ENCODE measurements at places on chromosomes 12 and 14. TPM values are rescaled to one million over a fixed set of nuclear protein-coding genes. Genes with fewer than 3 reads are reported as not detected.

ITGA7 gene
- 15.5 TPM for total RNA-seq

TMPRSS12 gene
- 0.34 TPM for total RNA-seq

KRT6A gene
- 394 TPM for total RNA-seq

DNA sequence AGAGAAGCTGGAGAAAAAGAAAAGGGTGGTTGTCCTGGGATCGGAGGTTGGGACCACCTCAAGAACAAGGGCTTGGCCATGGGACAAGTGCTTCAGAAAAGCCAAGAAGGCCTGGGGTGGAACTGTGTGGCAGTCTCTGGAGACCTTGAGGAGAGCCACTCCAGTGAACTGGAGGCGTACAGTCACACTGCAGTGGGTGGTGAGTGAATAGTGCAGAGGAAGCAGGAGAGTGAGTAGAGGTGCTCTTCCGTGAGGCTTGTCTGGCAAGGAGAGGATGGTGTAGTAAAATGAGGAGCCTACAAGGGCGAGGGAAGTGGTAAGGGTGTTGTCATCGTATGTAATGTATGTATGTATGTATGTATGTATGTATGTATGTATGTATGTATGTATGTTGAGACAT is 20.9 kb downstream of the RASSF3 start:
- no peaks in the 10 kb centered on the region for H3K36me3 ChIP-seq
- no peak for DNase-seq
- H3K27ac ChIP-seq: no peak overlapping the region
- no peaks in the 10 kb centered on the region for H3K27me3 ChIP-seq
- H3K4me1 ChIP-seq: peaks cover 15% of the 10 kb centered on the region

DNA sequence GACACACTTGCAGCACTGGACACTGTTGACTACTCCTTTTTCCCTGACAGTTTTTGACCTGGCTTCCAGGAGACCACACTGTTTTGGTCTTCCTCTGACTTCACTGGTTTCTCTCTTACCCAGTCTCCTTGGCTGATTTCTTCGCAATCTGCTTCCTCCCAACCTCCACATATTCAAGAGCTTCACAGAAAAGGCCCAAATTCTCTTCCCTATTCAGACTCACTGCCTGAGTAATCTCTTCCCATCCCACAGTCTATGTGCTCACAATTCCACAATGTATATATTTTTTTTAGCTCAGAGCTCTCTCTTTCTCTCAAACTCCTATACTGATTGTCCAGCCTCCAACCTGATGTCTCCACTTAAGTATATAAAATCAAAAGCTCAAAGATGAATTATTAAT is 115.4 kb downstream of the SINHCAF start:
- no peaks in the 10 kb centered on the region for H3K27me3 ChIP-seq
- peaks cover 13% of the 10 kb centered on the region for H3K4me1 ChIP-seq
- no peaks in the 10 kb centered on the region for H3K36me3 ChIP-seq
- DNase-seq: no peak
- H3K4me3 ChIP-seq: no peak overlapping the region

DNA sequence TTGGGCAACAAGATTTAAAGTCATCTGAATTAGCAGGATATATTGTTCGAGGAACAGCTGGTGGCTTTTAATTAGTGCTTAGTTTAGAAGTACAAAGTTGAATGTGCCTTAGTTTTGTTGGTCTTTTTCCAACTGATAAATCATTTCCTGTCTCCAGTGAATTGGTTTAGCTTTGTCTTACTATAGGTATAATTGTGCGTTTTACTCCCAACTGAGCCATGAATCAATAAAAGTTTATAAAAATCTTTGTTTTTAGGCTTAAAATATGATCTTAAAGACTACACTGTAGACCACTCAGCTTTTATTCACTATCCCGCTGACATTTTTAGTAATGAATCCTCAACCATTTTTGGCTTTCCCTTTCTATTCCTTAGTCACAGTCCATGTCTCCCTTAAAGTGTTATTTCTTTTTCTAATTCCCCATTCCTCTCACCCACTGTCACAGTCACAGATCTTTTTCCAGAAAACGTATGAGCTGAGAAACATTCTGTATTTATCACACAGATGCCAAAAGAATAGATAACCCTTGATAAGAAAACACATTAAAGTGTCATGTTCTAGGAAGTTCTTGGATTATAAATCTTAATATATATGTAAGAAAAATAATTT is 34.0 kb upstream of the ALG10 start:
- no peak overlapping the region for H3K4me3 ChIP-seq
- no peak overlapping the region for H3K27ac ChIP-seq
- DNase-seq: no peak
- no peaks in the 10 kb centered on the region for H3K36me3 ChIP-seq

DNA sequence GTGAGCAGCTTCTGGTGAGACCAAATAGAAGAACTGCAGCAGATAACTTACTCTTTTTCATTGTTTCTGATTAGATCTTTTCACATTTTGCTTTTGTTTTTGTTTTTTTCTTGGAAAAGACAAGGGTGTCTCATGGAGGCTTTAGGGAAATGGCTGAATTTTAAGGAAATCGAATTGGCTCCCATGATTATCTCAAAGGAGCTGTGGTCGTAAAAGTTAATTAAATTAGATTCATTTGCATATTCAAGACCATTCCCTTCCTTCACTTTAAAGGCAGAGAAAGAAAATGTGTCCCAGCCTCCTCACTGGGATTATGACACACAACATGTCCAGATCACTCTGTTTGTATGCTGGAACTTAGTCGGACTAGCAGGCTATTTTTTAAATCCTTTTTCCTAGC is 106.4 kb upstream of the MDM1 start:
- no peaks in the 10 kb centered on the region for H3K4me1 ChIP-seq
- H3K27me3 ChIP-seq: no peaks in the 10 kb centered on the region
- H3K36me3 ChIP-seq: no peaks in the 10 kb centered on the region
- H3K4me3 ChIP-seq: no peak overlapping the region

Data from suprapubic skin (tissue), 4 donors.